ENCODE measurements at places on chromosomes 6 and 20. TPM values are rescaled to one million over a fixed set of nuclear protein-coding genes. Genes with fewer than 3 reads are reported as not detected.
A peak's percentile ranks its signal among the peaks of the same experiment; 100 is the strongest.

GRCh38 chr6:90177544-90178383 lies 118.9 kb downstream of the BACH2 start:
- DNase-seq = no peak

- DNase-seq = no peak
Observed at GRCh38 chr6:22240025-22240424, 56.8 kb downstream of the PRL start.

- DNase-seq = no peak
Observed at GRCh38 chr6:46378882-46379416, 112.3 kb downstream of the RCAN2 start.

GRCh38 chr20:34578521-34578920 lies 20.0 kb downstream of the MAP1LC3A start:
- DNase-seq = no peak

DNA sequence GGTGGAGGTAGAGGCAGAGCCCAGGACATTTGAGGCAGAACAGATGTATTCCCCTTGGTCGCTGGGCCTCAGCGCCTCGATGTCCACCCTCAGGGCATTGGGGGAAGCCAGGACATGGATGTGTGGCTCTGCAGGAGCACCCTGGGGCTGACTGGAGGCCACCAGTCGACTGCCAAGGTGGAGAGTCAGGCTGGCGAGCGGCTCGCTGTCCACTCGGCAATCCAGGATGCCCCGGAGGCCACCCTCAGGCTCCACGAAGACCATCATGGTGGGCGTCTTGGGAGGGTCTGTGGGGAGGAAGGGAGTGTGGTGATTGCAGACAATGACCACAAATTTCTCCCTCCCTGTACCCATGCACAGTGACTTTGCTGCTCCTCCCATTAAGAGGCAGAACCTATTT lies 8.2 kb upstream of the ADAM33 start:
- DNase-seq = no peak

DNA sequence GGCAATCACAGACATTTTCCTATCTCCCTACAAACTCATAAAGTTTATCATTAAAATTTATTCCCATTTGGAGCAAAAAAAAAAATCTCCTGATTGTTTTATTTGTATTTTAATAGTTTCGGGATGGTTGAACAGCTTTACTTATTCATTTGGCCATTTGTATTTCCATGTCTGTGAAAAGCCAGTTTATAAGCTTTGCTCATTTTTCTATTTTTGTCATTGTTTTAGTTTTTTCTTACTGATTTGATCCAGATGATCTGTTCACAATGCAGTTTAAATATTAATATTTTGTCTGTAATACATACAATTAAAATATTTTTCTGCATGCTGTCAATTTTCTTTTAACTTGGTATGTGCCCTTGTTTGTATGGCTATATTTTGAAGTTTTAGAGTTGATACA lies 65.2 kb upstream of the CCN2 start:
- no peak for DNase-seq

- DNase-seq = no peak
Observed at GRCh38 chr6:83603551-83603950, 91.2 kb downstream of the PRSS35 start.

- DNase-seq = no peak
Observed at GRCh38 chr6:144644776-144645175, 359.6 kb downstream of the UTRN start.

The DDR1 gene
- 149 TPM for total RNA-seq

The PMEPA1 gene
- 10.8 TPM for total RNA-seq

GRCh38 chr6:162653808-162654207 lies 73.8 kb downstream of the PRKN start:
- DNase-seq = no peak

The SNRPB gene
- 50.9 TPM for total RNA-seq

DNA sequence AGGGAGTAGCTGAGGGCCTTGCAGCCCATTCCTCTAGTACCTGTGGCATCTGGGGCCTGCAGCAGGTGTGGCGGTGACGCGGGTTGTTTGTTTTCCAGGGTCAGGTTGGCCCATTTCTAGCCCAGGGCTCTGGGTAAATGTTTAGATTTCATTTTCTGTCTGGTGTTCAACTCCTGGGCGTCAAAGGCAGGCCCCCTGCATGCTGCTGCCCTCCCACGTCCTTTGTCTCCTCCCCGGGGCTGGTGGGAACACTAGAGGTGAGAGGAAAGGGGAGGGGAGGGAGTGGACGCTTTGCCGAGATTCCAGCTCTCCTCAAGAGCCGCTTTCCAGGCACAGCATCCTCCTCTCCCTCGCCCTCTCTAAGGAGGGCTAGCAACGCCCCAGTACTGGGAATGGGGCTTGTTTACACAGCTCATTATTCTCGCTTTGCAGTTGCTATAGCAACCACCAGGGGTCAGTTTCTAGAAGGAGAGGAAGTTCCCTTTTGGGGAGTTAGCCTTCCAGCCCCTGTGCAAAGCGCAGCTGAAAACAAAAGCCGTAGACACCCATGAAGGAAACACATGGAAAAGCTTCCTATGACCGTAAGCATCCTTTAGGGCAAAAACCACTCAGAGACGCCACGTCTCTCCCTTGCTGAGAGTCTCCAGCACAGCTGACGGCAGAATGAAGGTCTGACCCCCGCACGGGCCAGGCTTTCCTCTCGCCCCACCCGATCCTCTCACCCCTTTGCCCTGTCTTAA lies 170.6 kb downstream of the LY86 start:
- peak; percentile 61 for DNase-seq

DNA sequence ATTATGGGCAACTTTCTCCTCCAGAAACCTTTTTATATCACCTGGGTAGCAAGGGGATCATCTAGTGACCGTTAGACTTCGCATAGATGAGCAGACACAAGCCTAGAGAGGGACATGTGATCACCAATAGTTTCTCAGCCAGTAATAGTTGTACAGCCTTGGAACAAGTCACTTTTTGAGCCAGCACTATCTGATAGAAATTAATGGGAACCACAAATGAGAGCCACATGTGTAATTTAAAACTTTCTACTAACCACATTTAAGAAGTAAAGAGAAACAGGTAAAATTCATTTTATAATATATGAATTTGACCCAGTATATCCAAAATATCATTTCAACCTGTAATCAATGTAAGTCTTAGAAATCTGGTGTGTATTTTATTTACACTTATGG lies 592 bp upstream of the CTNNBL1 start:
- DNase-seq = no peak

- no peak for DNase-seq
Observed at GRCh38 chr6:138004430-138005287, 102.6 kb downstream of the PERP start.

DNA sequence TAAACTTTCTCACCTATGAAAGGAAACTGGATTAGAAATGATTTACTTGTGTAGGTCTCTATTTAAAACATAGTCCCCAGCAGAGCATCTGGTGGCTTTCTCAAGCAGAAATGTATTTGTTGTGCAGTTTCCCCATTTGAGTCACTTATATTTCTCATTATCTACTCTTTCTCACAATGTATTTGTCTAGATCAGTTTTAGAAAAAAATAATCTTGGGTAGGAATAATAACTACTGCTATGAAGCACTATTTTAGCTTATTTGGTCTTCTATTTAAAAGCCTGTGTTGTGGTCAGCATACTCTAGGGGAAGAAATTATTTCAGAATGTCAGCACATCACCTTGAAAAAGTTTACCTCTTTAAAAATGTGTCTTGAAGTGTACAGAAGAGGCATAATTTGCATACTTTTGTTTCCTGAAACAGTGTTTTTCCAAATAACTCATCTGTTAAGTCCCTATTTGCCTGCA lies 60.9 kb upstream of the PRL start:
- no peak for DNase-seq

GRCh38 chr20:46251211-46251673 lies 57.1 kb downstream of the CDH22 start:
- DNase-seq = no peak

- no peak for DNase-seq
Observed at GRCh38 chr20:39291301-39291700, 329.2 kb downstream of the DHX35 start.

- no peak for DNase-seq
Observed at GRCh38 chr6:93823489-93823888, 404.1 kb upstream of the EPHA7 start.

DNA sequence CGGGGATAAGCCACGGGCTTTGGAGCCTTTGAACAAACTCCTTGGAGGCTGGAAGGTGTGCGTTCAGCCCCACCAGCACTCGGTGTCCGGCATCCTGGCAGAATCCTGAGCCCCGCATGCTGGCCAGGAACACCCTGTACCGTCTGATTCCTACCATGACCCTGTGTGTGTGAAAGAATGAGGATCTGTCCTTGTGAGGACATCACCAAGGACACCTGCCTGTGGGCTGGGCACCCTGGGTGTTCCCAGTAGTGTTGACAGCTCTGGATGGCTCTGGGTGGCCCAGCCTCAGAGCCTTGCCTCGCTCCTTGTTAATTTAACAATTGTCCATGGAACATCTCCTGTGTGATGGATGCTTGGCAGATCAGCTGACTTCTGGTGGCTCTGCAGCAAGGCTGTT lies 234.3 kb downstream of the QKI start:
- no peak for DNase-seq

DNA sequence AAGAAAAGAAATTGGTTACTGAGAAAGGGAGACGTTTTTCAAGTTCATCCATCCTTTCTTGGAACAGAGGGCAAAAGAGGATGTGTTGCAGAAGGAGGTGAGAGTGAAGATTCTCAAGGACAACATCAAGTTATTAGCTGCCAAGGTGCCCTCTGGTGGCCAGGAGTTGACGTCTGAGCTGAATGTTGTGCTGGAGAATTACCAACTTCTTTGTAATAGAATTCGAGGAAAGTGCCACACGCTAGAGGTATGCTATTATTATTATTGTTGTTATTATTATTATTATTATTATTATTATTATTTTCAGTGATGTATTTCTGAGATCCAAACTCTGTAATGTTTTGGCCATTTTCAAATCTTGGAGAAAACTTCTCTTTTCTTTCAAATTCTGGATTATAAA lies 197.0 kb downstream of the UTRN start:
- peak; percentile 81 for DNase-seq

- peak; percentile 84 for DNase-seq
Observed at GRCh38 chr6:33589731-33590530, 9.9 kb upstream of the BAK1 start.

The RHAG gene
- total RNA-seq = not detected

DNA sequence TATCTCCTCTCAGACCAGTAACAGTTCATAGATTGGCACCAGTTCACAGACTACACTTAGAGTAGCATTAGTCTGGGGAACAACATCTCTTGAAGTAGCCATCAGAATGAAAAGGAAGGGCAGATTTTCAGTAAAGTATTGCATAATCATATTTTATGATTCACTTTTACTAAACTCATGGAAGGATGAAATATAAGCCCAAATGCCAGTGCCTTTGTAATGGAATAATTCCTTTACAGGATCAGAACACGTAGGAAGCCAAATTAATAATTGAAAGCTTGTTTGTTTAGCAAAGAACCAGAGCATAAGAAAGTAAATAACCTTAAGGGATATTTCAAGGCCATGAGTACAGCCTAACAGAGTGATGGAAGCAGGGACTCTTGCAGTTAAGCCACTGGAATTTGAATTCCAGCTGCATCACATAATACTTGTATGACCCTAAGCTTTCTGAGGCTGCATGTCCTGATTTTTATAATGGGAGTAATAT lies 11.4 kb upstream of the LOC128125822 start:
- no peak for DNase-seq

DNA sequence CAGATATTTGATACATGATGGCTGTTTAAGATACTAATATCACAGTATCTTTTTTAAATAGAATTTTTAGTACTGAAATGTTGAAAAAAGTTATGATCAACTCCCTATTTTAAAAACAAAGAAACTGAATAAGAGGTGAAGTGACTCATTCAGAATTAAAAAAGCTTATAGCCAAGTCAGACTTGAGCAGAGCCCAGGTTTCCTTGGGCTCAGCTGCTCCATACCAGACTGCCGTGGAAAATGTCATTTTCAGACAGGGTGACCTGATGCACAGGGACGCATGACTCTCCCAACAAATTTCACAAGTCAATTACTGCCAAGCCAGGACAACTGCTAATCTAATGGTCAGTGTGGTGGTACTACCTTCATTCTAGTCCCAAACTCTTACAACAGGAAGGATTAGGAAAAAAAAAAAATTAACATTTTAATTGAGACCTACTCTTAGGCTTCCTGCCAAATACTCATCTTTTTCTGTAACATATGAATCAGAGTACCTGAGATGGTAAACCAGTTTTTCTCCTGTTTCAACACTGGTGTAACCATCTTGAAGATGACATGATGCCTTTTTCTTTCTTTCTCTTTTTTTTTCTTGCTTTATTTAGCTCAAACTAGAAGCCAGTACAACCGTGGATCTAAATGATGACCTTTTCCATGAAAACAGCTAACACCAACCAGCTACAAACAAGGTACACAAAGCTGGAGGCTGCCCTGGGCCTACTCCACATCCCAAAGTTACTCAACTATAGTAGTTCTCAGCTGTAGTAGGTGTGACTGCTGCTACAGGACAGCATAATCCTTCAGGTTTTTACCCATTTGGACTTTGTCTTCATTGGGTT lies 30.5 kb downstream of the SLC22A23 start:
- DNase-seq = no peak

The LRRC1 gene
- total RNA-seq = 71.0 TPM

DNA sequence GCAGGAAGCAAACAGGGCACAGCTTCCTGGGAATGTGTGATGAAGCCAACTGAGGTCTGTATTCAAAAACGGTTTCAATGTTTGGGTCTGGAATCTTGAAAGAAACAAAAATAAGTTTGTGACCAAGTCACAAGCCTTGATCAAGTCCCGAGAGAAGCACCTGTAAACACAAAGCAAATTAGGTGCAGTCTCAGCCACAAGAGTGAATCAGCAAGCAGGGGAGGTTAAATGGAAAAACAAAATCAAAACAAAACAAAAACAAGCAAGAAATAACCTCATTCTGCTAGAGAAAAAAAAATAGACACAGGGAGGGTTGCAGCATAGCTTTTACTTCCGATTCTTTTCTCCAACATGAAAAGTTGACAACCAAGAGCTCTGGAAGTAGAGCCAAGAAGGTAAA lies 201.7 kb downstream of the CLIC5 start:
- no peak for DNase-seq

GRCh38 chr6:158071121-158072082 lies 89.7 kb downstream of the SYNJ2 start:
- no peak for DNase-seq

DNA sequence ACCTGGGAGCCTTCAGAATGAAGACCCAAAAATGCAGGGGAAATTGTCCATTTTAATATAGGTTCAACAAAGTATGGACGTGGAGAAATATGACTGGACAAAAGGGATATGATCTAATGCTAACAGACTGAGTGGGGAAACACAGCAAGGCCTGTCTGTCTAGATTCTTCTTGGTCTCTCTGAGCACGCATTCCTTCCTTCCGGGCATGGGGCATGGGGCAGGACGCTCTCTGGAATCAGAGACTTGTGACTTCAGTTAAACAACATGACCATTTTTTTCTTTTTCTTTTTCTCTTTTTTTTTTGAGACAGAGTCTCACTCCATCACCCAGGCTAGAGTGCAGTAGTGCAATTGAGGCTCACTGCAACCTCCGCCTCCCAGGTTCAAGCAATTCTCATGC lies 31.9 kb downstream of the ZBTB2 start:
- no peak for DNase-seq

- no peak for DNase-seq
Observed at GRCh38 chr6:30931272-30931671, 698 bp downstream of the SFTA2 start.

- no peak for DNase-seq
Observed at GRCh38 chr6:47147175-47147727, 105.1 kb upstream of the ADGRF1 start.

- DNase-seq = no peak
Observed at GRCh38 chr20:23513164-23513563, 22.2 kb downstream of the CST8 start.

The SYCP2L gene
- total RNA-seq = not detected

GRCh38 chr6:30615958-30616810 lies 859 bp downstream of the PPP1R10 start:
- DNase-seq = no peak
